ENCODE measurements at places on chromosomes 4 and X. TPM values are rescaled to one million over a fixed set of nuclear protein-coding genes. Genes with fewer than 3 reads are reported as not detected.

DNA sequence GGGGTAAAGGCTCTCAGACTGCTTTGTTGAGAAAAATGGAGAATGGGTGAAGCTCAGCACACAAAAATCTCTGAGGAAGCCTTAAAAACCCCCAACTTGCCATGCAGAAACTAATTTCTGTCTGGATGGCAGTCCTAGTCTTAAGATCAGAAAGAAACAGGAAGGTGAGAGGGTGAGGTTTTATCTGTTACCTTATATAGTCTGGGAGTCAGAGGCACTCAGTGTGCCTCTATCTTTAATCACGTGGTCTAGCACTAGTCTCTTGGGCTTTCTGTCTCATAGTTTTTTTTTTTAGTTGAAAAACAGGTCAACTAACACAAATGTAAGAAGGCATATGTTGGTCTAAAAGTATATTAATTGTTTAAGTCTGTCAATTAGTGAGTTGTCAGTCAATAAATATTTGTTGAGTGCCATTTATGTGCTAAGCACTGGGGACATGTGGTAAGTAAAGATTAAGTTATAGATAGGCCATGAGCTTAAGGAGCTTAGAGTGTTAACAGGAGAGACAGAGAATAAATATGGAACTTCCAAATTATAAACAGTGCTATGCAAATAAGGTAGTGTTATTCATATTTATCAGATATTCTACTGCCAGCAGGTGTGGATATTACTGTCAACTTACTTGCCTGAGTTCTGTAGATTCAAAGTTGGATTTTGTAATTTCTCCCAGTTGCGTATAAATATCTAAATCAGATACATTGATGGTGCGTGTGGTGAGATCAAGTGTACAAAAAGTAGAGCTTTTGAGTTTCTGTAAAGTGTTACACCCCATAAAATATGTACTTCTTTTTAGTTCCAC lies 7.0 kb downstream of the CYBB start:
- DNase-seq, result no peak

DNA sequence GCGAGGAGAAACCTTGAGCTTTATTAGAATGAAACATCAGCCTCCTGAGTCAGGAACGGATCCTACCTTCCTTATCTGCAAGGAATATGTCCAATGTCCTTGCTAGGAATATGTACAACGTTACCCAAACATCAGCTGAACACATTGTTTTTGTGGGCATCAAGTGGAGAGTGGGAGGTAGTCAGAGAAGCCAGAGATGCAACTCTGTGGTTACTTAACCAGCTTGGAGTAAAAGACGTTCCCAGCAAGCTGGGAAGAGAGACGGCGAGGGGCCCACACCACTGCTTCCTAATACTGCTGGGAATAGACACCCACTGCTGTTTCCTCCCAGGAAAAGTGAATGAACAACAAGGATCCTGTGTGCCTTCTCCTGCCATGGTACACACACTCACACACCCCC lies 74.4 kb upstream of the PLAC1 start:
- DNase-seq, result no peak

DNA sequence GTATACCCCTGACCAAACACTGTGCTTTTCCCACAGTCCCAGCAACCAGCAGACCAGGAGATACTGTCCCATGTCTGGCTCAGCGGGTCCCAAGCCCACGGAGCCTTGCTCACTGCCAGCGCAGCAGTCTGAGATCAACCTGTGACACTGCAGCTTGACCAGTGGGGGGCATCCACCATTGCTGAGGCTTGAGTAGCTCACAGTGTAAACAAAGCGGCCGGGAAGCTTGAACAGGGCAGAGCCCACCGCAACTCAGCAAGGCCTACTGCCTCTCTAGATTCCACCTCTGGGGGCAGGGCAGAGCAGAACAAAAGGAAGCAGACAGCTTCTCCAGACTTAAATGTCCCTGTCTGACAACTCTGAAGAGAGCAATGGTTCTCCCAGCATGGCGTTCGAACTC lies 58.1 kb downstream of the SLC10A6 start:
- DNase-seq, result no peak

- no peak for DNase-seq
These were observed 174.0 kb upstream of the GATB start for GRCh38 chr4:151934766-151935165.

GRCh38 chrX:1629244-1629643 lies 14.4 kb downstream of the ASMT start:
- DNase-seq, result no peak

DNA sequence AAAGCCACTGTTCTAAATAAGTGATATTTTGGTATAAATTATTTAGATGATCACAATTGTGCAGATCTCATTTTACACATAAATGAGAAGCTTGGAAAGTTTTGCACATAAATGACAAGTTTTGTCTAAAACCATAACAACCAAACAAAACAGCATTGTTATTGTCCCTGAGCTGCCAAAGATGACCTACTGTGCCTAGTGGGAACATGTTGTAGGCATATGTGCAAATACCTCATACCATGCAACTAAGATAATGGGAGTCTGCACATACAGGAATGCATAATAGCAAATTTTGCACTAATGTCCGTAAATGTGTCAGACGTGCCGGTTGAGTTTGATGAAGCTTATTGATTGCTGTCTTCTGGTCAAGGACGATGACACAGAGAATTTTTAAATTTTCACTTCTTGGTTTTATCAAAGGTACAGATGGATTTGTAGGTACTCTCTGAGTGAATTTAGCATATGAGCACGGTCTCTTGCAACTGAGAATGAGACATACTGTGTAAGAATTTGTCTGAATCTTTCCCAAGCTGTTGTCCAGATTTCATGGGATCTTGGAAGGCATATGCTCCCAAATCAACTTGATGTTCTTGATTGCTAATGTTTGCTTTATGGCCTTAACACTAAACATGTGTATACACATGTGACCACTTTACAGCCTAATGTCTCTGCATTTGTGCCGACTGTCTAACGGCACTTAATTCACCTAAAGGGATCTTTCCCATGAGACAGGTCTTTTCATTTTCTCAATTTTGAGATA lies 1133.5 kb downstream of the FAT4 start:
- DNase-seq, result no peak

The SAGE1 gene
- not detected for total RNA-seq

The GAGE1 gene
- not detected for total RNA-seq
